ENCODE measurements at places on chromosomes 11 and 22. TPM values are rescaled to one million over a fixed set of nuclear protein-coding genes. Genes with fewer than 3 reads are reported as not detected.

CALCB gene
- 0.33 TPM for total RNA-seq

GRCh38 chr11:125941619-125942611 is 3.9 kb upstream of the VSIG10L2 start:
- DNase-seq = peak; percentile 29
- peaks cover 5% of the 10 kb centered on the region for H3K4me1 ChIP-seq
- peaks cover 6% of the 10 kb centered on the region for H3K27me3 ChIP-seq
- H3K36me3 ChIP-seq = no peaks in the 10 kb centered on the region

GRCh38 chr11:90332415-90332814 is 109.6 kb upstream of the CHORDC1 start:
- no peak for DNase-seq
- H3K4me3 ChIP-seq = no peak overlapping the region
- H3K27me3 ChIP-seq = no peaks in the 10 kb centered on the region

DNA sequence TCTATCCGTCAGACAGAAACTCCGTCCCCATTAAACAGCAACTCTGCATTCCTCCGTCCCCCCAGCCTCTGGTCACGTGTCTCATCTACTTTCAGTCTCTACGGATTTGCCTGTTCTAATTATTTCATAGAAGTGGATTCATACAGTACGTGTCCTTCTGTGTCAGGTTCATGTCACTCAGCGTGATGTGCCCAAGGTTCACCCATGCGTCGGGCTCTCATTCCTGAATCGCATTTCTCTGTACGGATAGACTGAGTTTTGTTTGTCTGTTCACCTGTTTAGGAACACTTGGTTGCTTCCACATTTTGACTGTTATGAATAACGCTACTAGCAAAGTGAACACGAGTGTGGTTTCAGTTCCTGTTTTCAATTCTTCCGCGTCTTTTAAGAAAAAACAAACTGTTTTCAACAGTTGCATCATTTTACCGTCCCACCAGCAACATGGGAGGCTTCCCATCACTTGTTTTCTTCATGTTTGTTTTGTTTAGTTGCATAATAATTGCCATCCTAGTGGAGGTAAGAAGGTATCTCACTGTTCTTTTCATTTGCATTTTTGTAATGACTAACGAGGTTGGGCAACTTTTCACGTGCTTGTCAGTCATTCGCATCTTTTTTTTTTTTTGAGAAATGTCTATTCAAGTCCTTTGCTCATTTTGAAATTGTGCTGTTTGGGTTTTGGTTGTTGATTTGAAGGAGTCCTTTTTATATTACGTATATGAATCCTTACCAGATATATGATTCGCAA is 8.9 kb upstream of the NLRP6 start:
- peak overlapping the region; percentile 72 for H3K27ac ChIP-seq
- no peaks in the 10 kb centered on the region for H3K36me3 ChIP-seq
- H3K4me3 ChIP-seq = peak overlapping the region; percentile 62
- DNase-seq = peak; percentile 87
- no peaks in the 10 kb centered on the region for H3K27me3 ChIP-seq
- H3K4me1 ChIP-seq = peaks cover 25% of the 10 kb centered on the region

PRG3 gene
- total RNA-seq = not detected
